ENCODE measurements at places on chromosomes 12 and 14.

GRCh38 chr12:112924986-112925385 is 13.3 kb upstream of the OAS3 start:
- DNase-seq = no peak

DNA sequence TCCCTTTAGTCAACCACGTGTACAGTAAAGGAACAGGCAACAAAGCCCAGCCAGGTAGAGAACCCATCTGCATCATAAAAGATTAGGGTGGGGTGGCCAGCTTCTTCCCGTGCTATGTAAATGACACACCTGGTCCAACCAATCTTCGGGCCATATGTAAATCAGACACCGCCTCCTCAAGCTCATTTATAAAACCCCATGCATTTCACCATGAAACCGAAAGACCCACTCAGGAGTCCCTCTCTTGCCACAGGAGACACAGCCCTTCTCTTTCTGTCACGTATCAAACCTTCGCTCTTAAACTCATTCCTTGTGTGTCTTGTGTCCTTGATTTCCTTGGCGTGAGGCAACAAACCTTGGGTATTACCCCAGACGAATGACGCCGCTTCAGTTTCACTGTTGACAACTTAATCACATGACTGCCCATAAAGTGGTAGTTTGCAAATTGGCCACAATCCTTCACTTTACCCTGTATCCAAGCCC is 59.8 kb upstream of the TBPL2 start:
- no peak for DNase-seq

- no peak for DNase-seq
Measured at GRCh38 chr12:26666286-26666685, 166.7 kb downstream of the ITPR2 start.

GRCh38 chr14:105487449-105487985 is 831 bp downstream of the CRIP1 start:
- DNase-seq = no peak

GRCh38 chr14:65206448-65207096 is 104.3 kb upstream of the MAX start:
- no peak for DNase-seq

DNA sequence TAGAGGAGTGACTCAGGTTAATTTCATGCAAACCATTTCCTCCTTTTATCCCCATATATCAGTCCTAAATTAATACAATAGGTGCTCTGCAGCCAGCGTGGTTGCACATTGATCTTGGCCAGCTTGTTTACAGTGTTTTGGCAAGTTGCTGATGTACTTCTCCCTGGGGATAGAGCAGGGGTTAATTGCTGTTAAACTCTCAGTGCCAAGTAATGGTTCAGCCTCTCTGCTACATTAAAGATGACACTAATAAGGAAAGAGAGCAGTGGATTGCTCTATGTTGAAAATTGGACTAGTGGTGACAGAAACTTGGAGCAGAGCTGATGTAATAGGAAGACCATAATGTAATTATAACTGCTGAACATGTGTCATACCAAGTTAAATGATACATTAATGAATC is 717.5 kb downstream of the RERGL start:
- no peak for DNase-seq

- DNase-seq = no peak
Measured at GRCh38 chr12:69047990-69048389, 115.0 kb upstream of the CPM start.

DNA sequence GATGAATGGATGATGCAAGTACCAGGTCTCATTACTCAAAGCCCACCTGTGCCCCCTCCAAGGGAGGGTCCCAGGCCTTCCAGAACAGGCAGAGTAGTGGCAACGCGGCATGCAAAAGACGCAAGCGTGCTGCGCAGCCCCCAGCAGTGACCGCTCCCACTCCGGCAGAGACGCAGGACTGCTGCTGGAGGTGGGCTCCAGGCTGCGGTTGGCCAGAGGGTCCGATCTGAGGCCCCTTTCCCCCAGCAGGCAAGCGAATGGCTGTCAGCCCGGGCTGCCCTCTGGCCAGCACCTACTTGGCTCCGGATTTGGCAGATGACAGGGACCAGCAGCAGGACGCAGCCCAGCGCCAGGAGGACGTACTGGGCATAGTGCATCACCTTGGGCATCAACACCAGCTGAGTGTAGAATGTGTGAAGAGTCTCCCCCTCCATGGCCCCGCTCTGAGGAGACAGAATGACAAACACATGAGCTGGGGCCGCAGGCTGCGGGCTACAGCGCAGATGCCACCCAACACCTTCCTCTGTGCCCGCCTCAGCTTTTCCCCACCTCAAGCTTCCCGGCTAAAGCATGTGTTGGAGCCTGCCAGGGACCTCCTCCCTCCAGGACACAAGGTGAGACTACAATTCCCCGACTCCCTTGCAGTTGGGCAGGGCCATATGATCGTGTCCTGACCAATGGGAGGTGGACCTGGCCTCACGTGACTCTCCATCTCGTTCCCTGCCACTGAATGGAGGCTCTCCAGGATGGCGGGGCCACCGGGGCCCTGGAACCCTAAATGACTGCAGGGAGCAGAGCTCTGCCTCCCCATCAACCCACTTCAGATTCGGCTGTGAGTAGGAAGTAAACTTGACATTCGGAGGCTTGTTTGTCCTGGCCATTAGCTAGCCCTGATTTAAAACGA is 77.4 kb downstream of the SCARB1 start:
- DNase-seq = peak; percentile 75

GRCh38 chr14:38929416-38929815 is 173.6 kb downstream of the SEC23A start:
- DNase-seq = no peak

DNA sequence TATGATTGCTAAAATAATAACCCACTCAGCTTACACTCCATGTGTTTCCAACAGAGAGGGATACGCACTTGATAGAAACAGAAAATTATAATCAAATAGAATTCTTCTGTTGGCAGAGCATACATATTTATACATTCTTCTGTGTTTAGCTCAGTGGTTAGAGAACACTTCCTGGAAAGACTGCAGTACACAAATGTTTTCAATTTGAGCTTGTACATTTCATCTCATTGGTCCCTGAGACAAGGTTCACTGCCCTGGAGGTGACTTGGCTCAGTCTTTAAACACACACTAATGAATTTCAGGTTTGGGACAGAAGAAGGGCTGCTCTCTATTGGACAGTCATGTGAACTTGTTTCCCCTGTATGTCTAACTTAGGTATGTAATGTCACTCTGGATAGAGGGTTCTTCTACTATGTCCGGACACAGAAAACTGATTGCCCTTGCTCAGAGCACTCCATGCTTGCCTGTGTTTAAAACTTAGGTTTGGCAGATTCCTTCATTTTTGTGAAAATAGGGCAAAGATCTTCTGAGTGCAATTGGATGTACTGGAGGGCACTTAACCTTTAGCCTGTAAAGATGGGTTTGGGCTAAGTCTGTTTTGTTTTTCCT is 22.9 kb downstream of the PROX2 start:
- DNase-seq = no peak

- peak; percentile 31 for DNase-seq
Measured at GRCh38 chr14:34496679-34497513, 34.9 kb upstream of the SPTSSA start.

- no peak for DNase-seq
Measured at GRCh38 chr14:36271939-36272907, 48.2 kb downstream of the MBIP start.

DNA sequence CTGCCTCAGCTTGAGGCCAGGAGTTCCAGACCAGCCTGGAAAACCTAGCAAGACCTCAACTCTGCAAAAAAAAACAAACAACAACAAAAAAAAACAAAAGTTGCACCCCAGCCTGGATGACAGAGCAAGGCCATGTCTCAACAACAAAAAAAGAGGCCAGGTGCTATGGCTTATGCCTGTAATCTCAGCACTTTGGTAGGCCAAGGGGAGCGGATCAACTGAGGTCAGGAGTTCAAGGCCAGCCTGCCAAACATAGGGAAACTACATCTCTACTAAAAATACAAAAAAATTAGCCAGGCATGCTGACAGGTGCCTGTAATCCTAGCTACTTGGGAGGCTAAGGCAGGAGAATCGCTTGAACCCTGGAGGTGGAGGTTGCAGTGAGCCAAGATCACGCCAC is 6.5 kb upstream of the SLC2A14 start:
- no peak for DNase-seq

DNA sequence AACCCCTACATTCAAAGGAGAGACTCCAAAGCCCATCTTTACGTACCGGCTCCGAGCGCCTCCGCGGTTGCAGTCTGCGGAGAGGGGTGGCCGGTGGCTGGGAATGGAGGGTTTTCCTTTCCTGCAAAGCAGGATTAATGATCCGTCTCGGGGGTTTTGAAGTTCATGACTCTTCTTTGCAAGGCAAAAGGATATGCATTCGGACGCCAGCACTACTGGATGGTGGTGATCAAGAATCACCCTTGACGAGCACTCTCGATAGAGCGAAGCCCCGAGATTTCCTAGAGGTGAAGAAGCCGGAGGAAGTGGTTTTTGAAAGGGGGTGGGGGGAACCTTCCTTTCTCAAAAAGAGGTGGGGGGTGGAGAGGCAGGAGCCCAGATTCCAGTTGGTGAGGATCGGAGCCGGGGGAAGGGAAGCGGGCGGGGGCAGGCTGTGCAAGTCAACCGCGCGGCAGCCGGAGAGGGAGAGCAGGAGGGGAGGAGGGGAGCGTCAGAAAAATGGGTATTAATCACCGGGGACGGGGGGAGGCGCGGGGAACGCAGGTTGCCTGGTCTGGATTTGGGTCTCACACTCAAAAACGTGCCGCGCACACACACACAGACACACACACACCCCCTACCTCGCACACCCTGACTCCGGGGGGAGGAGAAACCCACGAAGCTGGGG is at the start of gene GRIN2B:
Gene GRIN2B, minus strand, starts transcription at position 307 of the 667 bp plus-strand sequence. CDS start 115,394 bp downstream, outside the sequence.
- DNase-seq = no peak

- no peak for DNase-seq
Measured at GRCh38 chr14:75141967-75142366, 15.1 kb upstream of the NEK9 start.

- no peak for DNase-seq
Measured at GRCh38 chr14:75537071-75537470, 14.8 kb downstream of the BATF start.

GRCh38 chr14:52888839-52889838 is 61.7 kb downstream of the FERMT2 start:
- no peak for DNase-seq

GRCh38 chr12:96988919-96989318 is 81.9 kb downstream of the NEDD1 start:
- no peak for DNase-seq

DNA sequence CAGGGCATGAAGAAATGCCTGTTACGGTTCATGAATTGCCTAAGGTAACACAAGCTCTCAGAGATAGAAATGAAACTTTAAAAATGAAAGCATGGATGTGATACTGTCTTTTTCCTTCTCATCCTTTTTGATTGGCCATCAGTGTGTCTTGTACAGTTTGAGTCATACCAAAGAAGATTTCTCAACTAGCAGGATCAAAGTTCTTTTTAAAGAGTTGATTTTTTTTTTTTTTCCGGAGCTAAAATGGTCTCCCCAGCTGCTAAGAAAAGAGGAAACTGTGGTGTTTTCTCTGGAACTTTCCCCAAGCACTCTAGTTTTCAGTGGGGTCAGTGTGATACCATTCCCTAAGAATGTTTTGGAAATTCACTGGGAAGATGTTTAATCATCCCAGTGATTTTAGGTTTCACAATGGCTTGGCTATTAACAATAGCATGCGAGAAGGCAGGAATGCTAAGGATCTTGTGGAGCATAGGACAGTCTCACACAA is 105.0 kb downstream of the ETNK1 start:
- no peak for DNase-seq

GRCh38 chr12:92272061-92272964 is 126.7 kb upstream of the BTG1 start:
- no peak for DNase-seq

DNA sequence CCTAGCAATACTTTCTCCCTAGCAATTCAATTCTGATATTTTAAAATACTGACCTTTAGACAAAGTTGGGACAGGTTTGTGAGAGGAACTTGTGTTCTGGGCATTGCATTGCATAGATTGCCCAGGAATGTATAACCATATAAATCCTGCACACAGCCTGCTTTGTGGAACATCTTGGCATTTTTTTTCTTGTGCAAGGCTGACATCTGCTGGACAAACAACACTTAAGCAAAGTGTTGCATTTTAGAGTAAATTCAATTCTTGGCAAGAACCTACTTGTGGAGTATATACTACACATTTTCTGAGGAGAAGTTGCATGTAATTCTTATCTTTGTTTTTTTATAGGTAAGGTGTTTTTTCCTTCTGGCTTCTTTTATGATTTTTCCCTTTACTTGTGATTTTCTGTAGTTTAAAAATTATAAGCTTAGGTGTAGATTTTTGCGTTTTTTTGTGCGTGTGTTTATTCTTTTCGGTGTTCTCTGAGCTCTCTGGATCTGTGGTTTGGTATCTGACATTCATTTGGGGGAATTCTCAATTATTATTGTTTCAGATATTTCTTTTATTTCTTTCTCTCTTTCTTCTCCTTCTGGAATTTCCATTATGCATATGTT is 26.4 kb downstream of the TESPA1 start:
- no peak for DNase-seq

- no peak for DNase-seq
Measured at GRCh38 chr14:102775855-102776760, 1.1 kb upstream of the TRAF3 start.

DNA sequence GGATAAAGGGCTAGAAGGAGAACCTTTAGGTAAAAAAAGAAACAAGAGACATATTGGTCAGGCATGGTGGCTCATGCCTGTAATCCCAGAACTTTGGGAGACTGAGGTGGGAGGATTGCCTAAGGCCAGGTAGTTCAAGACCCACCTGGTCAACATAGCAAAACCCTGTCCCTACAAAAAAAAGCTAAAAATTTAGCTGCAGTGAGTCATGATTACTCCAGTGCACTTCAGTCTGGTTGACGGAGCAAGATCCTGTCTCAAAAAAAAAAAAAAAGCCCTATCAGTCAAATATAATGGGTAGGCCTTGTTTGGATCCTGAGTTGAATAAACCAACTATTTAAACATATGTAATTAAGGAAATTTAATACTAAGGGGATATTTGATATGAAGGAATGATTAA is 54.2 kb downstream of the PPP1R36 start:
- no peak for DNase-seq

- no peak for DNase-seq
Measured at GRCh38 chr14:32332415-32333316, 3.6 kb downstream of the AKAP6 start.

DNA sequence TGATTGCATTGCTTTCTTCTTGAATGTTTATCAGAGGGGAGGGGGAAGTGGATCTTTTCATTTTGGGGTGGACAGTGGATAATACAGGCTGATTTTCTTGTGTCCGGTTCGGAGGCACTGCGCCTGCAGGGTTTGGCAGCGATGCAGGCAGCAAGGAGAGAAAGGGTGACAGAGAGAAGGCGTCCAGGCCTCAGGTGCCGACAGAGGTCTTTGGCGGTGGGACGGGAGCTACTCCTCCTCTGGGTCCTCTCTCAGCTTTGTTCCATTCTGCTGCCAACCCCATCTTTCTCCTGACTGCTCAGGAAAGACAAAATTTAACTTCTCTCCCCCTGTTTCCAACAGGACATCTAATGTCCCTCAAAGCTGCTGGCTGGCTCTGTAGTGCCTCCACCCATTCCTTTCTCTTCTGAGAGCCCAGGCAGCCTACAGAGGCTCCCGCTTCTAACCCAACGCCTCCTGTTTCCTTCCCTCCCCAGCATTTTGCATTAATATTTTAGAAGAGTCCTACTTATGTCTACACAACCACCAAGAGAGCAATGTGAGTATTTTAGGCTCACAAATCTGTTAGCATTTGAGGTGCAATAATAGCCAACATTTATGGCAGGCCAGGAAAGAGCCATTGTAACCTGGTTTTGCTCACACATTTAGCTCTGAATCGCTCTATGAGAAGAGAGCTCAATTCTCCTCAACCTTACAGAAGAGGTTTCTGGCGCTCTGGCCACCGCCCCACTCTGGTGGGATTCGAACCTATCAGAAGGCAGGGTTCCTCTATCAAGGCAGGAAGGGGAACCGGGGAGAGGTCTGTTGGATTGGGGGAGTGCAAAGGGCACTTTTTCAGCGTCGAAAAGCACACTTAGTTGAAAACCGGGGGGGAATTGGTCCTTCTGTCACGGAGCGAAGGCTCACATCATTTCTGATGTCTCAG is 7.1 kb upstream of the TBX5 start:
- DNase-seq = no peak
